ENCODE measurements at places on chromosomes 5 and 9. TPM values are rescaled to one million over a fixed set of nuclear protein-coding genes. Genes with fewer than 3 reads are reported as not detected.
A peak's percentile ranks its signal among the peaks of the same experiment; 100 is the strongest.

- no peaks in the 10 kb centered on the region for H3K36me3 ChIP-seq
- DNase-seq, result no peak
- H3K4me1 ChIP-seq, result no peaks in the 10 kb centered on the region
Observed at GRCh38 chr9:92760070-92760469, 4.6 kb downstream of the BICD2 start.

DNA sequence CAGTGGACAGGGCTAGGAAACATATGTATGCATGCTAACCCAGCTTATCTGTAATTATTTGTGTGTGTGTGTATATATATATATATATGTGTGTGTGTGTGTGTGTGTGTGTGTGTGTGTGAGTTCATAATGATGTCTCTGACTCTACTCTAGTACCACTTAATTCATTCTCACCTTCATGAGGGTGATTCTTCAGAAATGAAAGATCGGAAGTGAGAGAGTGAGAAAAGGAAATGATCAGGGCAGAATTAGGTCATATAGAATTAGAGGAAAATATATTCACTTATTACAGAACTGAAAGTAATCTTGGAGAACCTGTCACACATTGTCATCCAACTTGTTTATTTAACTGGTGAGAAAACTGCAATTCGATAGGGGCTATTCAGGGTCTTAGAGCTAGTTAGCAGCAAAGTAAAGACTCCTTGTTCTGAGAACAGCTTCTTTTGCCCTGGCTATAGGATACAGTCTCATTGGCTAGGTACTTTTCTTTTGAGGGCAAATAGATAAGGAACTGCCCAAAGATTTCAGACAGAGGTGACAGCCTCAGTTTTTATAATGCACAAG is 58.8 kb downstream of the C9orf153 start:
- no peak overlapping the region for H3K4me3 ChIP-seq
- peaks cover 6% of the 10 kb centered on the region for H3K4me1 ChIP-seq
- no peaks in the 10 kb centered on the region for H3K36me3 ChIP-seq
- H3K27me3 ChIP-seq, result no peaks in the 10 kb centered on the region

DNA sequence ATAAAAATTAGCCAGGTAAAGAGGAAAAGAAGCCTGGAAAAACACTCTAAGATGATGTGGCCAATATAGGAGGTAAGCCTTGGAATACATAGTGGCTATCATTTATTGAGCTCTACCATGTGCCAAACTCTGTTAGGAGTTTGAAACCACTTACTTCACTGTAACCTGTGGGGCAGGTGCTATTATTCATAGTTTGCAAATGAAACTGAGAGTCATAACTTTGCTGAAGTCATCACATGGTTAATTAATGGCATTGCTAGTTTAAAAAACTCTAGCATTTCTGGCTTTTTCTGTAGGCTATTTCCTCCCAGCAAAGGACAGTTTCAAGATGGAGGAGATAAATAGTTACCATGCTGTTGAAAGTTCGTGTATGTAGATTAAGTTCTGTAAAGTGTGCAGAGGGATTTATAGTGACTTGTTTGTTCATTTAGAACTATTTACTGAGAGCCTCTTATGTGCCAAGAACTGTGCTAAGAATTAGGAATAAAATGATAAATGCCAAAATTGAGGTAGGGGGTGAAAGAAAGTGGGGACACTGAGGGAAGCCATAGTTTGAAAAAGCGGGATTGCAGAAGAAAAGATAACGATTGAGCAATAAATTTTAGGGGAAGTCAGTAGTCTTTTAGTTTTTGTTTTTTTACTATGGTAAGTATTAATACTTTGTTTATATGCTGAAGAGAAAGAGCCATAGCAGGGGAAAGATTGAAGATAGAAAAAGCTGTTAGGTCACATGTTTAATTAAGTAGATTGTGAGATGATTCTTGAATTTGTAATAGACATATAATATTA is 57.2 kb downstream of the WDR70 start:
- no peak overlapping the region for H3K4me3 ChIP-seq
- no peak overlapping the region for H3K27ac ChIP-seq
- peaks cover 7% of the 10 kb centered on the region for H3K36me3 ChIP-seq
- no peaks in the 10 kb centered on the region for H3K4me1 ChIP-seq
- H3K27me3 ChIP-seq, result no peaks in the 10 kb centered on the region
- no peak for DNase-seq

DNA sequence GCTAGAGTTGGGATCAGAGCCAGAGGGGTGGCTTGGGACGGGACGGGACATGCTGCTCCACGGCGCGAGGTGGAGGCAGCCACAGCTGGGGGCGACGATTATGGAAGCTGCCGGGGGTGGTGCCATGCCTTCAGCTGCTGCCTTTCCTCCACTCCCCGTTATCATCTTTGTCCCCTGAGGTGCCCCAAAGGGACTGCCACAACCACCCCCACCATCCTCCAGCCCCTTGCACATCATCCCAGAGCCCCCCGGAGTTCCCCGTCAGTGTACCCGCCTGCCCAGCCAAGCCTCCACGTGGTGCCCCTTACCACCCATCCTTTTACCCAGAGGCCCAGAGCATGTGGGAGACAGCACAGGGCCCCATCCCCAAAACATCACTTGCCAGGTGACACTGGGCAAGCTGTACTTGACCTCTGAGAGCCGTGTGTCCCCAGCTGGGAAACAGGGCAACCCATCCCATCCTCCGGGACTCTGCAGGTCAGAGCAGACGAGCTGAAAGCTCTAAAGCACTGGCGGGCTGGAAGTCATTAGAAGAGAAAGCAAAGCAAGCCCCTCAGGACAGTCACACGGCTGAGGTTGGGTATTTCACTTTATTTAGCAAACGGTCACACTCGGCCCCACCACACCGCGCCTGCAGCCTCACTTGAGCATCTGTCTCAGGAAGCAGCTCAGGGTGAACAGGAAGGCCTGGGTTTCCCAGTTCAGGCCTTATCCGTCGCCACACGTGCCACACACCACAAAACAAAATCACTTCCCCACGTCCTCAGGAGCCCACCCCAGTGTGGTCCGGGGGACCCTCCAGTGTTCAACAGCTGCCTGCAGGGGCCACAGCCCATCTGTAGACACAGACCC is 19.5 kb upstream of the MXD3 start:
- DNase-seq, result no peak
- H3K4me3 ChIP-seq, result no peak overlapping the region
- no peak overlapping the region for H3K27ac ChIP-seq
- H3K4me1 ChIP-seq, result 0 out of 2 replicates have a peak, but pooled peaks cover under 1% of the 10 kb centered on the region

GRCh38 chr5:80216753-80217596 is 38.9 kb downstream of the SERINC5 start:
- DNase-seq, result peak; percentile 37
- peaks cover 29% of the 10 kb centered on the region for H3K4me1 ChIP-seq
- no peaks in the 10 kb centered on the region for H3K27me3 ChIP-seq
- H3K36me3 ChIP-seq, result no peaks in the 10 kb centered on the region
- H3K27ac ChIP-seq, result no peak overlapping the region

- DNase-seq, result no peak
- H3K36me3 ChIP-seq, result no peaks in the 10 kb centered on the region
- H3K4me3 ChIP-seq, result no peak overlapping the region
- H3K4me1 ChIP-seq, result no peaks in the 10 kb centered on the region
- H3K27me3 ChIP-seq, result no peaks in the 10 kb centered on the region
Observed at GRCh38 chr5:38117784-38118479, 140.4 kb upstream of the EGFLAM start.

- H3K27me3 ChIP-seq, result no peaks in the 10 kb centered on the region
- peaks cover 31% of the 10 kb centered on the region for H3K36me3 ChIP-seq
- H3K4me3 ChIP-seq, result no peak overlapping the region
- H3K4me1 ChIP-seq, result peaks cover 3% of the 10 kb centered on the region
- H3K27ac ChIP-seq, result no peak overlapping the region
Observed at GRCh38 chr9:87667164-87667738, 58.7 kb upstream of the CTSL start.

- no peaks in the 10 kb centered on the region for H3K4me1 ChIP-seq
- H3K36me3 ChIP-seq, result peaks cover 14% of the 10 kb centered on the region
- no peak for DNase-seq
- H3K4me3 ChIP-seq, result no peak overlapping the region
- H3K27me3 ChIP-seq, result no peaks in the 10 kb centered on the region
Observed at GRCh38 chr9:134692573-134692860, 50.9 kb downstream of the COL5A1 start.

GRCh38 chr5:40605295-40605958 is 74.3 kb upstream of the PTGER4 start:
- no peak overlapping the region for H3K4me3 ChIP-seq
- DNase-seq, result peak; percentile 21
- no peaks in the 10 kb centered on the region for H3K36me3 ChIP-seq
- H3K27me3 ChIP-seq, result no peaks in the 10 kb centered on the region

GRCh38 chr5:154276973-154277331 is 86.4 kb downstream of the GALNT10 start:
- DNase-seq, result peak; percentile 66
- H3K36me3 ChIP-seq, result no peaks in the 10 kb centered on the region
- H3K27ac ChIP-seq, result no peak overlapping the region
- no peaks in the 10 kb centered on the region for H3K27me3 ChIP-seq

DNA sequence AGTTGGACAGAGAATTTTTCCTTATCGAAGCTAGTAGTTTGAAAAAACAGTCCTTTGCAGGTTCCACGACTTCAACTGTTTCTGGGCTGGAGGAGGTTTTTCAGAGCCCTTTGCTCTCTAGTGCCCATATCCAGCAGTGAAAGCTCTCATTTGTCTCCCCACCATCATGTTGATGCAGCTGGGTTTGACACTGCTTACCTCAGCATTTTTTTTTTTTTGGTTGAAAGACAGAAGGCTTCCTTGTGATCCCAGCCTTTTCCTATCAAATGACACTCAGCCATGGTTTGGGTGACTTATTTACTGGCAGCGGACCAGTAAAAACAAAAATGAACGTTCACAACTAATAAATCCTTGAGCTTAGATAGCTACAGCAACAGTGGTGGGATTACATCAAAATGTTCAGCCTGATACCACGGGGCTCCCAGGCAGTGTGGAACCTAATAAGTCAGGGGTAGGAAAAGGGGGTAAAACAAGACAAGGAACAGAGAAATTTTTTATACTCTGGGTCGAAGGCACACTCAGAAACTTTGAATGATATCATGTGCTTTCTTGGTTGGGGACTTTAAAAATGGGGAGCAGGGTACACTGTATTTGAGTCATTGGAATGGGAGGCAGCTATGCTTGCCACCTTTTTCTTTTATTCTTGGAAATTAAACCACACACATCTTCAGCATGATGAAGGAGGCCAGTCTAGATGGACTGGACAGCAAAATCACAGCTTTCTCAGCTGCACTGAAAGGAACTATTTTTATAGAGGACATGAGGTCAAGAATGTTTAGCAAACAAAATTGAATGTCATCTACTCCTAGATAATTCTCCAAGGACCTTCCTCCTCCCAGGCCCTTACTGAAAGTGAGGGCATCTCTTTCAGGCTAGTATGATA is 308.9 kb upstream of the MPDZ start:
- no peaks in the 10 kb centered on the region for H3K36me3 ChIP-seq
- no peaks in the 10 kb centered on the region for H3K27me3 ChIP-seq
- H3K4me3 ChIP-seq, result no peak overlapping the region
- peaks cover 14% of the 10 kb centered on the region for H3K4me1 ChIP-seq

GRCh38 chr9:135394699-135395645 is 84.6 kb upstream of the PPP1R26 start:
- DNase-seq, result no peak
- no peak overlapping the region for H3K4me3 ChIP-seq
- H3K36me3 ChIP-seq, result no peaks in the 10 kb centered on the region
- no peak overlapping the region for H3K27ac ChIP-seq
- no peaks in the 10 kb centered on the region for H3K4me1 ChIP-seq
- H3K27me3 ChIP-seq, result peaks cover 10% of the 10 kb centered on the region

DNA sequence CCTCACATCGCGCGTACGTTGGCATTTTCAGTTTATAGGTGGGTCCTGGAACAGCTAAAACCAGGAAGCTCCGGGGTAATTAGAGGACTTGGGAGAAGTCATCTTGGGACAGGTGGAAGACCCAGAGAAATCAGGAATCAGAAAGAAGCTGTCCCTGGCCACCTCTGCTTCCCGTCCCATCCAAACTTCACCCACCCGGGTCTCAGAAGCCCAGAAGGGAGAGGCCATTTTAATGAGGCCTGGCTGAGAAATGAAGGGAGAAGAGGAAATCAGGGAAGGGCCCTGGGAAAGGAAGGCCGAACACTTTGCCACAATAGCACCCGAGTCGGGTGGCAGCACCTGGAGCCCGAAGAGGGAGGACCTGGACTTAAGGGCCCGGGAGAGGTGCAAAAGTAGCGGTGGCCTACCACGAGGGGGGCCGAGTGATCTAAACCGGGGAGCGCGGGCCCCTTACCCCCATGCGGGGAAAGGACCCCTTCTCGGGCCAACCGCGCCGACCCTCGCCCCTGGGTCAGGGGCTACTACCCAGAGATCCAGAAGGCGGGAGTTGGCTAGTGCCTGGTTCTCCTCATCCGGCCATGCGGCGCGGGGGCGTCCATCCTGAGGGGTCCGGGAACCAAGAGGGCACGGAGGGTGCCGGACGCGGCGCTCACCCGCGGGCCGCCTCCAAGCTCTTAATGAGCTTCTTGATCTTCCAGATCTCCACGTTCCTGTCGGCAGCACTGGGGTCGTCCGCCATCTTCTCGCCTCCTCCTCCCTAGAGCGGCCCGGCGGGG is 668 bp downstream of the ETF1 start:
- peak overlapping the region; percentile 81 for H3K27ac ChIP-seq
- peak overlapping the region; percentile 76 for H3K4me3 ChIP-seq
- 0 out of 2 replicates have a peak, but pooled peaks cover 6% of the 10 kb centered on the region for H3K4me1 ChIP-seq
- no peaks in the 10 kb centered on the region for H3K27me3 ChIP-seq
- H3K36me3 ChIP-seq, result peaks cover 36% of the 10 kb centered on the region

GRCh38 chr5:54655266-54655665 is 137.7 kb downstream of the SNX18 start:
- no peaks in the 10 kb centered on the region for H3K36me3 ChIP-seq
- DNase-seq, result no peak
- H3K4me3 ChIP-seq, result no peak overlapping the region
- H3K27ac ChIP-seq, result no peak overlapping the region
- peaks cover 4% of the 10 kb centered on the region for H3K27me3 ChIP-seq

DNA sequence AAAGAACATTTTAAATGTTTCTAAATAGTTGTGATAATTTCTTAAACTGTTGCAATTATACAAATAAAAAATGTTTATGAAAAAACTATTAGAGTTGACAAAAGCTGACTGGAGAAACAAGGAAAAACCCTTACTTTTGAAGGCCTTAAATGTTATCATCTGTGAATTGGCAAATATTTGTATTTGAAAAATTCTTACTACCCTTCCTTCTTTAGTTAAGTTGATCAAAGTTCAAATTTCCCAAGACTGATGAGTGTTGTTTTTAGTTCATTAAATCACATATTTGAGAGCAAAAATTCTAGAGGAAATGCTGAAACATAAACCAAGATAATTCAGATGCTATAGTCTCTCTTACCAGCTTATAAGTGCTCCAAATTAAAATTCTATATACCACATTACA is 2.6 kb upstream of the SLC35D2 start:
- no peak overlapping the region for H3K4me3 ChIP-seq
- DNase-seq, result no peak
- H3K27ac ChIP-seq, result no peak overlapping the region

DNA sequence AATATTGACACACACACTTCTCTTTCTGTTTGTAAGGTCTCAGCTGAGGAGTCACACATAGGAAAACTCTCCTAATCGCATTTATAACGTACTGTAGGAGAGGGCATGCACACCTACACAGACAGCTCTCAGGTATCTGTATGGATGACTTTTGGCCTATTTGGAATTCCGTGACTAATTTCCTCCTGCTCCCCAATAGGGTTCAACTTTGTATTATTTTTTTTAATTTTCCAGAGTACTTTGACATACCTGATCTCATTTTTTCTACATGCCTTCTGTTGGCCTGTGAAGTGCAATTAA is 195.9 kb downstream of the ARHGAP26 start:
- no peak overlapping the region for H3K27ac ChIP-seq
- H3K4me1 ChIP-seq, result no peaks in the 10 kb centered on the region
- no peaks in the 10 kb centered on the region for H3K27me3 ChIP-seq
- no peak for DNase-seq
- no peak overlapping the region for H3K4me3 ChIP-seq

Gene FANCG
- total RNA-seq, result 60.4 TPM

Gene PCDHGB5
- total RNA-seq, result 1.6 TPM

Gene IFNB1
- total RNA-seq, result not detected

Gene DROSHA
- 104 TPM for total RNA-seq

Gene OCLN
- 36.6 TPM for total RNA-seq

Gene PCDHGA8
- 3.3 TPM for total RNA-seq

Gene PSMD5
- 54.1 TPM for total RNA-seq

Measured in SJCRH30 (cell line).